Tongue (tissue), 3 donors: ENCODE measurements at places on chromosomes 5 and 9. TPM values are rescaled to one million over a fixed set of nuclear protein-coding genes. Genes with fewer than 3 reads are reported as not detected.

- DNase-seq: no peak
These were observed 375.8 kb downstream of the TAF11L14 start for GRCh38 chr5:18010053-18010452.

GRCh38 chr5:141841378-141842180 is 36.6 kb downstream of the PCDH1 start:
- DNase-seq: no peak

DNA sequence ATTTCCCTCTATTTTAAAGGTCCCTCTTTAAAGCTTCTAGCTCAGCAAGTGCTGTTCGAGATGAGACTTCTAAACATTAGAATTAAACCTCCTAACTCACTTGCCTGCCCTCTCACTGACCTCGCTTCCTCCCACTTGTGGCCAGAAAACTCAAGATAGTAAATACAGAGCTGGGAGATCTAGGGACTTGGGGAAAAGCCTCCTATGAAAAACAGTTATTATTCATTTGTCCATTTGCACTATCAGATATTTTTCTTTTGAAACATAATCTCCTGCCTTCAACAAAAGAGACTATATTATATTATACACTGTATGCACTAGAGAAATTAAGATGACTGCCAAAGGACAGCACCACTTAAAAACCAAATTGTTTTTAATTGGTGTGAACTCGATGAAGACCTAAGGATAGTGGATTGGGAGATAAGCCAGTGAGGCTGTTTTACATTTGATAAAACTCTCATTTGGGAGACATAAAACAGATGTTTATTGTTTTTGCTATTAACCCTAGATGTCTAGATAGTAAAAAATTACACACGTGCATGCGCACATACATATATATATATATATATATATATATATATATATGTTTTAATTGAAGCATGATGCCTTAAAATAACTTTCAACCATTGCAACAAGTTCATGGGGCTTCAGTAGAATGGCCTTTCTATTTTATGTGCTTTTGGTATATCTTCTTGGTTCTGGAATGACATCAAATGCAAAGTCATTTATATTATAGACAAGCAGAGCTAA is 229.4 kb downstream of the ADAMTSL1 start:
- DNase-seq: no peak

DNA sequence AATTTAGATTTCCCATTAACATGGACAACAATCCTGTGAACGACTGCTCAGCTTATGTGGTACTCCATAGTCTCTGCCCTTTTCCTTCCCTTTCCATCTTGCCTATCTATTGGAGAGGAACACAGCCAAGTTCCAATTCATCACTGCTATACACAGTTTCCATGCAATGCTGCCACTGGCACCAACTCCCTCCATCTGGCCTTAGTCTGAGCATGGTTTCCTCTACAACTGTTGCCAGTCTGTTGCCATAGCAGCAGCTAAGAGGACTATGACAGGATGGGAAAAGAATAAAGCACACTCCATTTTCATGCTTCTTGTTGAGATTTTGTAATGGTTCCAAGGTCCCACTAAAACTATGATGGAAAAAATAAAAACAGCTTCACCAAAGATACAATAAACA is 189.0 kb downstream of the HCN1 start:
- peak; percentile 87 for DNase-seq

DNA sequence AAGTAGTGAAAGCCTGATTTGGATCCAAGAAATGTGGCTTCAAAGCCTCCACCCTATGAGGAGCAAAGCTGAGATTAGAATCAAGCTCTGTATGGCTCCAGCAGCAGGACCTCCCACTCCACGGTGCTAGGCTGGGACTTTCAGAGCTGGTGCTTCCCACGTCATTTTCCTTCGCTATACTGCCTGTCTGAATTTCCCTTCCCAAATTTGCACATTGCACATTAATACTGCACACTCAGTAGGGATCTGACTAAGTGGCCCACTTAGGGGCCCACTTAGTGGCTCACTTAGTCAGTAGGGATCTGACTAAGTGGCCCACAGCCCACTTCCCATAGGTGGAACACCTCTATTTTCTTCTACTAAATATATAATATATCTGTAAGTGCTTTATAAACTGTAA is 14.1 kb upstream of the SPDL1 start:
- DNase-seq: no peak

GRCh38 chr5:145856285-145856818 is 16.5 kb downstream of the GRXCR2 start:
- peak; percentile 69 for DNase-seq

Gene SPATA31E1
- total RNA-seq: not detected

Gene OLFML2A
- 188 TPM for total RNA-seq

Gene PHF24
- total RNA-seq: 0.31 TPM
